Cortex of kidney (tissue), 1 donor: ENCODE measurements at places on chromosomes 5 and 9.

GRCh38 chr5:43312699-43313034, 545 bp downstream of the HMGCS1 start:
- no peak for DNase-seq

DNA sequence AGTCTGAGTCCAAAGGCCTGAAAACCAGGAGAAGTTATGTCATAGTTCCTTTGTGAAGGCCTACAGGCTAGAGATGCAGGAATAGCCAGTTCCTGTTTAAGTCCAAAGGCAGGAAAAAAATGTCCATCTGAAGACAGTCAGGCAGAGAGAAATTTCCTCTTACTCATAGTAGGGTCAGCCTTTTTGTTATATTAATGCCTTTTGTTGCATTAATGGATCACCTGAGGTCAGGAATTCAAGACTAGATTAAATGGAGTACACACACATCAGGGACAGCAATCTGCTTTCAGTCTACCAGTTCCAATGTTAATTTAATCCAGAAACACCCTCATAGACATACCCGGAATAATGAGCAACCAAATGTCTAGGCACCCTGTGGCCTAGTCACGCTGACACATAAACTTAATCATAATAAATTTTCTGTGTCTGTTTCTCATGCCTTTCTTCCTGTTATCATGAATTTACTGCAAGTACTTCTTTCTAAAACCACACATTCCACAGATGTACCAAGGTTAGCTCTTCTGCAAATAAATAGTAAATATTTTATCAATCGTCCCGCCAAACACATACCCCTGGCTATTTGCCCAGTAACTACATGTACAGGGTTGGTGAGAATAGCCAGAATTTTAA, 703.9 kb downstream of the EFNA5 start:
- DNase-seq = no peak

GRCh38 chr5:38373743-38374142, 115.4 kb downstream of the EGFLAM start:
- no peak for DNase-seq

DNA sequence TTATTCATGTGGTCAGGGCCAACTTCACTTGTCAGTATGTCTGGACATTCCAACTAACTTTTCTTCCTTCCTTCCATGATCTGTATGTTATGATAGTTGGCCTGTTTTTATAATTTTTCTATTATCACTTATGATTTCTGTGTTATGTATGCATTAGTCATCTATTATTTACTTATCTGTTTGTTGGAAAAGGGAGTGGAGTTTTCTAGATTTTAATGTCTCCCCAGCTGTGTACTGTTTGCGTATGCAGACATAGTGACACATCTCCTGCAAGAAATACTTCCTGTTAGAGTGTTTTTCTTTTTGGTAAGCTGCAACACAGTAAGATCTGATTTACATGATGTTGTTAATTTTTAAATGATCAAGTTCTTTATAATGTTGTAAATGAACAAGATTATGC, 8.7 kb upstream of the INSYN2B start:
- no peak for DNase-seq

DNA sequence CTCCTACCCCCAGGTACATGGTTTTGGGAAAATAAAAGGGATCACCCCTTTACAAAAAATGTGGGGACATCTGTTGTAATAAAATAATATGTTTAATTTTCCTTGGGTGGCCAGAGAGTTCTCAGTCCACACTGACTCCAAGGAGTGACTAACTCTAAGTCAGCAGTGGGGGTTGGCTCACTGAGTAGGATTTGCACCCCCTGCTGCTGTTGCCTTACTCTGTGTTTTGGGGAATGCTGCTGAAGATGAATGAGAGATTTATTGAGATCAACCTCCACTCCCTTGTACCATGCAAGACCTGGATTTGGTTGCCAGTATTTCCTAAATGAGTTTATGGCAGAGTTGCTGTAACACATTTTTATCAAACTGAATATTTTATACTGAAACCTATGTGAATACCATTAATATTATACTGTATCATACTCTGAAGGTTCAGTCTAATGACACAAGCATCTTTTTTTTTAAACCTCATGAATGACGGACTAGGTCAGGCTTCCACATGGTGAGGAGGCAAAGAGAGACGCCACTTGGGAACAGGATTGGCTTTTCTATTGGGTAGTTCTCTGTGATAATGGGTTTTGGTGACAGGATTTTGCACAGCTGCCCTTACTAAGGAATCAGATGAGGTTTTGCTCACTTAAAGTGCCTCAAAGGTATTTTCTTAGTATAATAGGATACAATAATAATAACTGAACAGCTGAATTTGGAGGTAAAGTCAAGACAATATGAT, 121.3 kb upstream of the OSMR start:
- no peak for DNase-seq

- no peak for DNase-seq
These were observed 56.4 kb upstream of the RNF130 start for GRCh38 chr5:180127682-180128670.

DNA sequence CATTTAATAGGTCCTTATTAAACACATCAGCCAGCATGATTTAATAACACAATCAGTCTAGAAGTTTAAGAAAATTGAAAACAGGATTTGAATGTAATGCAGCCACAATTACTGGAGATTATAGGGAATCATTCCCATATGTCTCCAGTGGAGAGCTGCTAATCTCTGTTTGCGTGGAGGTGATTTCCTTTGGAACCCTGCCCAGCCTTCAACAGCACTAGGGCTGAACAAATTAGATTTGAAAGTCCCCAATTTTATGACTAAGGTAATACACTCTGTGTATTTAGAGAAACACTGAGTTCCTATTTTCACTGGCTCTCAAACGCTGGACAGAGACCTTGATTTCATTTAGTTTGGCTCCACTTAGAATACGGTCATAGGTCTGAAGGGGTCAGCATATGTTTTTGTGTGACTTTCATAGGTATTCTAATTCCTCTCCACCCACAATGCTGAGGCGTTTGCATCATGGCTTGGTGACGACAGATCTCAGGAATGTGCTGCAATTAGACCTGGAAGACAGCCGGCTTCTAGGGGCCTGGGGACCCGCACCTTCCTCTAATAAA, 508.3 kb downstream of the EBF1 start:
- DNase-seq = no peak

DNA sequence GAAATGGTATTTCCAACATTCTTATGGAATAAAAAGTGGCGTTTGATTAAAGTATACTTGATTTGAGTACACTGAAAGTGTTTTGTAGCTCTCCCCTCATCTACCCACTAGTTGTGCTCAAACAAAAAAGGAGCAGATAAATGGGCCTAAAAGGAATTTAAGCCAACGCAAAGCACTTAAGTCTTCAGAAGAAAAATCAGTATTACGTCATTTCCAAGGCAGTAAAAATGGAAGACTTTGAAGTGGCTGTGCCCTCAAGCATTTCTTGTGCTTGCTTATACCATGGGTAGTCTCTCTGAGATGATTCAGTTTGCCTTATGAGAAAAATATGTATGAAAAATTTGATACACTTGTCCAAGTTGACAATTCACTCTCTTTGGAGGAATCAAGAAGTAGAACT, 279.9 kb upstream of the CD180 start:
- DNase-seq = no peak

DNA sequence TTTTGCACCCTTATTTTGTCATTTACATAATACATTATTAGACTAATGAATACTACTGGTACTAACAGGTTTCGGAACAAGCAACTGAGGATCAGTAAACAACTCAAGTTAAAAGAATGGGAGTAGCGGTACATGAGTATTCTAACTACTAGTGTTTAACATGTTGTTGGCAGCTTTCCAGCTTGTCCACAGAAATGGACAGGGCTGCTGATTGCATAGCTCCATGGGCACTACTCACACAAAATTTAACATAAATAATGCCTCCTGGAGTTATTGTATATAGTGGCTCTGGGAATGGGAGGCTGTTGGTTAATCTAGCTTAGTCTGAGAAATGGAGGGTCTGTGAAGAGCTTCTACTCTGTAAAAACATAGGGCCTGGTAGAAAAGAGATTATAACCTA, 6.7 kb downstream of the NCBP1 start:
- no peak for DNase-seq

DNA sequence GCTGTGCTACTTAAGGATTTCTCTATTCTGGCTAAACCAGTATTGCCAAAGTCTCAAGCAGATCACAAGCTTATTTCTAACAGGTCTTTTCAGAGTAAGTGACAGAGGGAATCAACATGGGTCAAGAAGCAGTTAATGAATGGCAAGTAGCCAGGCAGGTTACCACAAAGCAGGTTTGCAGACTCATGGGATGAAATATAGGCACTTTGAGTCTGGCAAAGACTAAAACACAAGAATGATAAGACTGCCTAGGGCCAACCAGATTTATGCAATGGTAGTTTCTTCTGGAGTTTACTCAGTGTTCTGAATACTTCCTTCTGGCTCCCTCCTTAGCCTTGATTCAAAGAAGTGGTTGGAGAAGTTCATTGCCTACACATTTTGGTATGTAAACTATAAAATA, 3.6 kb downstream of the HMGCS1 start:
- no peak for DNase-seq

DNA sequence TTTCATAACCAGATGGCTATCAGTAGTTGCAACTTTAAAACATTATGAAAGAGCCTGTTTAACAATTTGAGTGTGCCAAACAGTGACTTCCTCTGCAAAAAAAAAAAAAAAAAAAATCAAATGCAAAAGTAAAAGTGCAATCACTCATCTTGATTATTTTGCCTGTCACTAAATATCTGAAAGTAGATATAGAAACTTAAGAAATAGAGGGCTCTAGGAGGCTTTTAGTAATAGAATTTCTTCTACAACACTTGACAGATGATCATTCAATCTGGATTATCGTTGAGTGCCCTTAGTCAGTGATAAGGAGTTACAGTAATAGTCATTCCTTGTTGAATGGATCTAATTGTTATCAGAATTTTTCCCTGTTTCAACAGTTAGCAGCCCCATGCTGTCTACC, 101.8 kb downstream of the CETN3 start:
- no peak for DNase-seq

DNA sequence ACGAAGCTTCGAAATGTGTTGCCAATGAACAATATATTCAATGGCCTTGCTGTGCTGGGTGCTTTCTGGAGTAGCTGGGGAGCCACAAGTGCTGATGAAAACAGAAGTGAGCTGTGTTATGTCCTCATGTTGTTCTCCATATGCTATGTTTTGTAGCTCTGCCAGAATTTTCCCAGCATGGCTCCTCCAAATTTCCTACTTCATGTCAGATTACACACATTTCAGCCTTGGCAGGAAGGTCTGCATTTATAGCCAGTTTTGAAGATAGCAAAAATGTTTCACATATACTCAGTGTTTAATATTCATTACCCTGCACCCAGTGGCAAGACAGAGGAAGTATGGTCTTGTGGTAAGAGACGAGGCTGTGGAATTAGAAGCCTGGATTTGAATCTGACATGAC, 22.6 kb upstream of the NMUR2 start:
- no peak for DNase-seq

GRCh38 chr9:134299883-134300282, 26.4 kb upstream of the RXRA start:
- no peak for DNase-seq

GRCh38 chr5:61719124-61719523, 387.1 kb downstream of the ZSWIM6 start:
- DNase-seq = no peak

DNA sequence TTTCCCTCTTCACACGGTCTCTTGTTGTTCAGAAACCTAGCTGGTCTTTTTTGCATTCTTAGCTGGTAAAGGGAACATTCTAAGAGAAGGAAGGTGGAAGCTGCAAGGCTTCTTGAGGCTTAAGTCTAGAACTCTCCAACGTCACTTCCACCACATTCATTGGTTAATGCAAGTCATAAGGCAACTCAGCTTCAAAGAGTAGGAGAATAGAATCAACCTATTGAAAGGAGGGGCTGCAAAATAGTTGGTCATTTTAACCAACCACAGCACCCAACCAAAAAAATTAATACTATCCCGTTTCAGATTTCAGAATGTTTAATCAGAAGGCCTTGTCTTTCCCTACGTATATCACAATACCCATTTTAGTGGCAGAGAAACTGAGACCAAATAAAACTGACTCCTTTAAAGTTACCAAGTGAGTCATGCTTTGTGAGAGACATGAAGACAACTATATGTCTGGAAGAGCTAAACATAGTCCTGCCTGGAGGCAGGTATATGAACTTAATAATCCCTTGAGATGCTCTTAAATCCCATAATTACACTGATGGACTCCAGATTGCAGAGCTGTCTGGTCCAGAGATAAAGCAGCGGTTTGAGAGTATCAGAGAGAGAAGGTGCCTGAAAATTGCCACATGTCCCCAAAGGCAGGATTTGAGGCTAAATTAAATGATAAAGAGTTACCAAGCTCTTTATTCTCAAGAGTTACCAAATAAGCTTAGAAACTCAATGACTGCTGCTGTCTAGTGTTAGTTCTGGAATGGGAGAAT, 14.4 kb downstream of the DOCK8 start:
- no peak for DNase-seq

DNA sequence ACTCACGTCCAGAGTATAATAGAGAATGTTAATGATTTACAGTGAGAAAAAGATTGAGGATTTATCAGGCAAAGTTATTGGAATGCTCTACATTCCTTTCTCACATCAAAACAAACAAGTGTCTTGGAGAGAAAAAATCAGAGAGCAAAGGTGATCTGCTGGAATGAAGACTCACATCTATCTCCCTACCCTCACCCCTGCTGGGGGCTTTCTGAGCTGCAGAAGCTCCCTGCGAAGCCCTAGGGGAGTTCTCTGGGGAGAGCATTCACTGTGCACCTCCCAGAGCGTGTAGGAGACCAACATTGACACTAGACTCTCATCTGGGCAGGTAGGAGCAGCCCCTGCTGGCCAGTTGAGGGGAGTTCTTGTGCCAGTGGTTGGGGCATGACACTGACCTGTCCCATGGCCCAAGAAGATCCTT, 76.6 kb upstream of the ADAMTS16 start:
- DNase-seq = no peak

DNA sequence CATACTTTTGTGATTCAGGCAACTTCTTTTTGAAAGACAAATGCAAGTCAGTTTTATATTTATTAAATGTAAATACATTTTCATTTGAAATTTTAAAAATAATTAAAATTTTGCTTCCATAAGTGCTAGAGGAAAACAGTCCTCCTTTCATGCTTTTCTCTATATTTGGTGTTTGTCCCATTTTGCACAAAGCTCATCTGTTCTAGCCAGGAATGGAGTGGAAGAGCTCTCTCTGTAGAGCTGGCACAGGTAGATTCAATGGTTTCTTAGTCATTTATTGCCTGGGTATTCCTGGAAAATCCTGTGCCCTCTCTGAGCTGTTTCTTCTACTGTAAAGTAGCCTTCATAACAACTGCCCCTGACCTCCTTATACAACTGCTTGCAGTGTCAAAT, 267.6 kb upstream of the HAPLN1 start:
- no peak for DNase-seq

- no peak for DNase-seq
These were observed 84.8 kb downstream of the CFAP77 start for GRCh38 chr9:132494857-132495256.
